ENCODE measurements at places on chromosomes 6 and 20. TPM values are rescaled to one million over a fixed set of nuclear protein-coding genes. Genes with fewer than 3 reads are reported as not detected.

DNA sequence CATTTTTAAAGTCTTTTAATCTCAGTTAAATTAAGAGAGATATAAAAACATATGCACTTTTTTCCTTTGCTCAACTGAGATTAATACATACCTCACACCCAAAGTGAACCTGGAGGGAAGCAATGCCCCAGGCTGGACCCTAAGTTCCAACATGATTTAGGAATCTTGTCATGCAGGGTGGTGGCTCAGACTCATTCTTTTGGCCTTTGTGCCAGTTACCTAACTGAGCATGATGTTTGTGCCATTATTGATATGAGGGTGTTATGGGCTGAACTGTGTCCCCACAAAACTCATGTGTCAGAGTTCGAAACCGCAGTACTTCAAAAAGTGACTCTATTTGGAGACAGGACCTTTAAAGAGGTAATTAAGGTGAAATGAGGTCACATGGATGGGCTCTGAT, 188.0 kb downstream of the ARHGAP18 start:
- no peaks in the 10 kb centered on the region for H3K36me3 ChIP-seq
- DNase-seq = no peak
- no peak overlapping the region for H3K27ac ChIP-seq
- no peaks in the 10 kb centered on the region for H3K4me1 ChIP-seq
- H3K27me3 ChIP-seq = no peaks in the 10 kb centered on the region

GRCh38 chr20:20261159-20261558, 106.7 kb upstream of the INSM1 start:
- H3K27ac ChIP-seq = no peak overlapping the region
- no peak for DNase-seq
- H3K36me3 ChIP-seq = no peaks in the 10 kb centered on the region
- no peaks in the 10 kb centered on the region for H3K27me3 ChIP-seq
- no peaks in the 10 kb centered on the region for H3K4me1 ChIP-seq
- no peak overlapping the region for H3K4me3 ChIP-seq

- DNase-seq = no peak
- no peaks in the 10 kb centered on the region for H3K27me3 ChIP-seq
- no peak overlapping the region for H3K4me3 ChIP-seq
- H3K36me3 ChIP-seq = peaks cover 5% of the 10 kb centered on the region
- H3K4me1 ChIP-seq = peaks cover 18% of the 10 kb centered on the region
- H3K27ac ChIP-seq = no peak overlapping the region
Observed at GRCh38 chr6:38688579-38689087, 14.3 kb downstream of the GLO1 start.

- DNase-seq = no peak
- peaks cover 23% of the 10 kb centered on the region for H3K4me1 ChIP-seq
- peaks cover 36% of the 10 kb centered on the region for H3K27me3 ChIP-seq
- no peaks in the 10 kb centered on the region for H3K36me3 ChIP-seq
- no peak overlapping the region for H3K27ac ChIP-seq
Observed at GRCh38 chr6:88168362-88168761, 2.2 kb upstream of the CNR1 start.

- H3K27ac ChIP-seq = no peak overlapping the region
- H3K27me3 ChIP-seq = no peaks in the 10 kb centered on the region
- no peak overlapping the region for H3K4me3 ChIP-seq
- DNase-seq = no peak
- H3K4me1 ChIP-seq = no peaks in the 10 kb centered on the region
Observed at GRCh38 chr6:117449549-117450439, 24.1 kb upstream of the ROS1 start.

- H3K27ac ChIP-seq = no peak overlapping the region
- no peak overlapping the region for H3K4me3 ChIP-seq
- H3K36me3 ChIP-seq = peaks cover 48% of the 10 kb centered on the region
- no peaks in the 10 kb centered on the region for H3K27me3 ChIP-seq
- DNase-seq = no peak
Observed at GRCh38 chr6:169627736-169628607, 73.9 kb downstream of the WDR27 start.

DNA sequence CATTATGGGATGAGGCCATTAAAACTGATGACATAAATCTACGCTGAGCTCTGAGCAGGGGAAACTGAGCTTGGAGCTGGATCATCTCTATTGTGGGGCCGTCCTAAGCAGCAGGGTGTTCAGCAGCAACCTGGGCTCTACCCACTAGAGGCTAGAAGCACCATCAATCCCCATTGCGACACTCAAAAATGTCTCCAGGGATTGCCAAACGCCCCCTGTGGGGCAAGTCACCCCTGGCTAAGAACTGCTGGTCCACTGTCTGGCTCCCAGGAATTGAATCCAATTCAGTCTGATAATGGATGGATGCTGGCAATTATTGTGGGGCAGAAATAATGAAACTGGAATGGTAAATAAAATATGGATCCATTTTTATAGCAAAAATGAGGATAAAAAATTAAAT, 38.2 kb downstream of the PMEPA1 start:
- H3K4me1 ChIP-seq = peaks cover 47% of the 10 kb centered on the region
- H3K36me3 ChIP-seq = no peaks in the 10 kb centered on the region
- H3K4me3 ChIP-seq = no peak overlapping the region
- H3K27me3 ChIP-seq = no peaks in the 10 kb centered on the region

- no peak for DNase-seq
- no peak overlapping the region for H3K4me3 ChIP-seq
- H3K27me3 ChIP-seq = no peaks in the 10 kb centered on the region
- H3K4me1 ChIP-seq = peaks cover 11% of the 10 kb centered on the region
- no peaks in the 10 kb centered on the region for H3K36me3 ChIP-seq
Observed at GRCh38 chr6:69865126-69865525, 1.2 kb upstream of the COL19A1 start.

GRCh38 chr20:14723614-14724013, 386.2 kb upstream of the FLRT3 start:
- H3K36me3 ChIP-seq = no peaks in the 10 kb centered on the region
- H3K27ac ChIP-seq = no peak overlapping the region
- no peak for DNase-seq
- no peaks in the 10 kb centered on the region for H3K4me1 ChIP-seq

DNA sequence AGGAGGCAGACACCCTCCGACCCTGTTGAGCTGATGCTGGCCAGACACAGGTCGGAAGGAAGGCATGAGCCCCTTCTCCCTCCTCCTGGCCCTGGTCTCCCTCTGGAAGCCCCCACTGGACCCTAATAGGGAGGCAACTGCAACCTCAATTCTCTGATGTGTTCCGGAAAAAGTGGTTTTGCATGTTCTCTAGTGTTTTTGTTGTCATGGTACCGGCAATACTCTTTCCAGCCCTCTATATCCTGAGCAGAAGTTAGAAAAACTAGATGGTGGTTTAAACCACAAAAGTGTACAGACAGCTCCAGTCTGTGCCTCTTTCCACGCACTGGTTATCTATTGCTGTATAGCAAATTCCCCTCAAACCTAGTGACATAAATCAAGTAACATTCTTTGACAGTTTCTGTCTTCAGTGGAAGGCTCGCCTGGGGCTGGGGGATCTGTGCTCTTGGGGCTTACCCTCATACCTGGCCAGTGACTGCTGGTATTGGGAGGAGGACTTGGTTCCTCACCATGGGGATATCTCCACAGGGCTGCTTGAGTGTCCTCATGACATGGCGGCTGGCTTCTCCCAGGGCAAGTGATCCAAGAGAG, 37.0 kb downstream of the SYTL3 start:
- no peak overlapping the region for H3K4me3 ChIP-seq
- H3K27me3 ChIP-seq = no peaks in the 10 kb centered on the region

- no peaks in the 10 kb centered on the region for H3K36me3 ChIP-seq
- no peak overlapping the region for H3K27ac ChIP-seq
- H3K27me3 ChIP-seq = no peaks in the 10 kb centered on the region
- no peak for DNase-seq
- no peak overlapping the region for H3K4me3 ChIP-seq
Observed at GRCh38 chr6:16434885-16435284, 196.5 kb downstream of the GMPR start.

- DNase-seq = no peak
- peaks cover 4% of the 10 kb centered on the region for H3K36me3 ChIP-seq
- H3K27ac ChIP-seq = peak overlapping the region; percentile 49
- H3K4me3 ChIP-seq = no peak overlapping the region
Observed at GRCh38 chr6:168627506-168628175, 186.7 kb downstream of the SMOC2 start.

DNA sequence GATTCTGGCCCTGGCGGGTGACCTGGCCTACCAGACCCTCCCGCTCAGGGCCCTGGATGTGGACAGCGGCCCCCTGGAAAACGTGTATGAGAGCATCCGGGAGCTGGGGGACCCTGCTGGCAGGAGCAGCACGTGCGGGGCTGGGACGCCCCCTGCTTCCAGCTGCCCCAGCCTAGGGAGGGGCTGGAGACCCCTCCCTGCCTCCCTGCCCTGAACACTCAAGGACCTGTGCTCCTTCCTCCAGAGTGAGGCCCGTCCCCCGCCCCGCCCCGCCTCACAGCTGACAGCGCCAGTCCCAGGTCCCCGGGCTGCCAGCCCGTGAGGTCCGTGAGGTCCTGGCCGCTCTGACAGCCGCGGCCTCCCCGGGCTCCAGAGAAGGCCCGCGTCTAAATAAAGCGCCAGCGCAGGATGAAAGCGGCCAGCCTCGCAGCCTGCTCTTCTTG, 868 bp upstream of the SLC2A4RG start:
- no peaks in the 10 kb centered on the region for H3K27me3 ChIP-seq
- peak overlapping the region; percentile 85 for H3K27ac ChIP-seq
- peaks cover 55% of the 10 kb centered on the region for H3K36me3 ChIP-seq
- no peak for DNase-seq

DNA sequence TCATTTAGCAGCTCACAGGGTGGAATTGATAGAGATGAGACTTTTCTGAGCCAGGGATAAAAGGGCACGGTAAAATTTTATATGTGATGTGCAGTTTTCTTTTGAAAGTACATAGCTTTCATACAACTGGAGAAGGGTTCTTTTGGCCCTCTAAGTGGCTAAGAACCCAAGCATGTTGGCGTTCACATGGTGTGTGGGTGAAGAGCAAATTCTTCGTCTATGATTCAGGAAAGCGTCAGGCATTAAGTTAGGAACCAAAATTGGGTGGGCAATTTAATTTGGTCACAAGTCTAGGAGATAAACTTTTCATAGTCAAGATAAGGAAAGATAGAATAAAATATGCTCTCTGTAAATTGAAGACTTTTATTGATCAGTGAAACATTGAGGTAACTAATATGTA, 153.9 kb downstream of the UTRN start:
- H3K4me3 ChIP-seq = no peak overlapping the region
- no peak overlapping the region for H3K27ac ChIP-seq
- H3K36me3 ChIP-seq = peaks cover 67% of the 10 kb centered on the region
- DNase-seq = no peak
- no peaks in the 10 kb centered on the region for H3K27me3 ChIP-seq
- no peaks in the 10 kb centered on the region for H3K4me1 ChIP-seq

GRCh38 chr6:160101277-160102205, 20.1 kb upstream of the SLC22A1 start:
- DNase-seq = no peak
- H3K4me1 ChIP-seq = no peaks in the 10 kb centered on the region
- H3K27me3 ChIP-seq = no peaks in the 10 kb centered on the region

GRCh38 chr6:110173506-110174132, 5.9 kb downstream of the WASF1 start:
- H3K27me3 ChIP-seq = no peaks in the 10 kb centered on the region
- H3K36me3 ChIP-seq = no peaks in the 10 kb centered on the region
- no peak for DNase-seq
- H3K27ac ChIP-seq = no peak overlapping the region
- no peak overlapping the region for H3K4me3 ChIP-seq
- peaks cover 5% of the 10 kb centered on the region for H3K4me1 ChIP-seq

GRCh38 chr6:70470016-70470415, 56.7 kb downstream of the FAM135A start:
- H3K4me1 ChIP-seq = peaks cover 7% of the 10 kb centered on the region
- peaks cover 17% of the 10 kb centered on the region for H3K36me3 ChIP-seq
- DNase-seq = no peak

DNA sequence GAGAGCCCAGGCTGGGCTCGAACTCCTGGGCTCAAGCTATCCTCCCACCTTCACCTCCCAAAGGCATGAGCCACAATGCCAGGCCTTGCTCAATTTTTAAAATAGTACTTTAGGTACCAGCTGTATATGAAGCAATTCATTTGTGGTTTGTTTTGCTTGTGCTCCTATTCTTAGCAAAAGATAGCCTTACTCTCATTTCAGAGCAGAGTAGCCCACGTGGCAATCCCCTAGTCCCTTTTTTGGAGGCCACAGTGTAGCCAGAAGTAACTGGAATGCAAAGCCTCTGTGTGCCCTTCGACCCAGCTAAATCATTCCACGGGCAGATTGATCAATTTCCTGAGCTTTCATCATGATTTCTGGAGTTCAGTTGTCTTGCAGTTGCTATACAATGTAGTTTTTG, 372.2 kb downstream of the NRN1 start:
- no peaks in the 10 kb centered on the region for H3K4me1 ChIP-seq
- no peak overlapping the region for H3K4me3 ChIP-seq
- no peaks in the 10 kb centered on the region for H3K36me3 ChIP-seq
- no peak overlapping the region for H3K27ac ChIP-seq
- no peaks in the 10 kb centered on the region for H3K27me3 ChIP-seq
- DNase-seq = no peak

- no peaks in the 10 kb centered on the region for H3K27me3 ChIP-seq
- H3K36me3 ChIP-seq = no peaks in the 10 kb centered on the region
- DNase-seq = no peak
- no peak overlapping the region for H3K4me3 ChIP-seq
- H3K27ac ChIP-seq = no peak overlapping the region
Observed at GRCh38 chr6:129188795-129189194, 305.9 kb downstream of the LAMA2 start.

- no peaks in the 10 kb centered on the region for H3K36me3 ChIP-seq
- no peak overlapping the region for H3K4me3 ChIP-seq
- no peaks in the 10 kb centered on the region for H3K27me3 ChIP-seq
- H3K27ac ChIP-seq = no peak overlapping the region
- no peaks in the 10 kb centered on the region for H3K4me1 ChIP-seq
- DNase-seq = peak; percentile 37
Observed at GRCh38 chr20:17473659-17474058, 57.5 kb downstream of the BFSP1 start.

Gene GNMT
- total RNA-seq = 4.5 TPM

Gene GHRH
- total RNA-seq = not detected

Gene LY6G6C
- not detected for total RNA-seq

Gene PROKR2
- not detected for total RNA-seq

Gene DEFB132
- not detected for total RNA-seq

Gene MYL9
- total RNA-seq = 2,202 TPM

Gene TRIM10
- total RNA-seq = 0.17 TPM

Gene THBS2
- 36.4 TPM for total RNA-seq
